ENCODE measurements at places on chromosomes 1 and 21. TPM values are rescaled to one million over a fixed set of nuclear protein-coding genes. Genes with fewer than 3 reads are reported as not detected.

Gene SETDB1
- total RNA-seq: 15.2 TPM

Gene PRRX1
- total RNA-seq: 10.7 TPM

Gene PALMD
- total RNA-seq: 2.6 TPM

Gene RIIAD1
- total RNA-seq: not detected

Gene GSTM5
- total RNA-seq: 3.6 TPM

Gene APOBEC4
- not detected for total RNA-seq

Gene CYP4X1
- total RNA-seq: 1.7 TPM

Gene RABGGTB
- total RNA-seq: 47.8 TPM

Gene ZNF697
- 3.0 TPM for total RNA-seq

Gene ITGB2
- 21.5 TPM for total RNA-seq

DNA sequence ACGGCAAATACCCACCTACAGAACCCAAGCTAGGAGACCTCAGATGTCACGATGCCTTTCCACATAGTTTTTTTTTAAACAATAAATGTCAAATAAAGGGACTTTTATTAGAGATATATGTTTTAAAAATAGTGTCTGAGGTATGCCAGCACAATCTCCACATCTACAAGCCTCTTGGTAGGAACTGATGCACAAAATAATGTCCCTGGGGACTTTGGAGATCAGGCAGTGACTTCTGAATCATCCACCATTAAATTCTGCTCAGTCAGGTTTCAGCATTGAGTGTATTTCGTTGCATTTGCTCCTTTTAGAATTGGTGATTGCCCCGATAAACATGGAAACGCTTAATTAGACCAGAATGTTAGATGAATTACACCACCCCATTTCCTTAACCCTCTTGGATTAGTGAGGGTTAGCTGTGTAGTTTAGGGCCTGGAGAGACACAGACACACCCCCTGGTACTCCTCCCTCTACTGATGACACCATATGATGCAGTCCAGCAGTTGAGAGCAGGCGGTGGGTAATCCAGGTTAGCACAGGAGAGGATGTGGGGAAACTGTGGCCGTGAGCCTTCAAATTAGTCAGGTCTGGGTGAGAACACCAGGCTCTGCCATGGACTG is 33.6 kb downstream of the LGR6 start:
- no peak overlapping the region for H3K4me3 ChIP-seq
- H3K27me3 ChIP-seq: no peaks in the 10 kb centered on the region
- no peak overlapping the region for H3K27ac ChIP-seq
- no peaks in the 10 kb centered on the region for H3K36me3 ChIP-seq
- H3K4me1 ChIP-seq: no peaks in the 10 kb centered on the region

- H3K27me3 ChIP-seq: no peaks in the 10 kb centered on the region
- DNase-seq: no peak
- H3K27ac ChIP-seq: no peak overlapping the region
- H3K4me1 ChIP-seq: no peaks in the 10 kb centered on the region
- no peaks in the 10 kb centered on the region for H3K36me3 ChIP-seq
Observed at GRCh38 chr21:44764319-44765230, 37.0 kb downstream of the UBE2G2 start.

DNA sequence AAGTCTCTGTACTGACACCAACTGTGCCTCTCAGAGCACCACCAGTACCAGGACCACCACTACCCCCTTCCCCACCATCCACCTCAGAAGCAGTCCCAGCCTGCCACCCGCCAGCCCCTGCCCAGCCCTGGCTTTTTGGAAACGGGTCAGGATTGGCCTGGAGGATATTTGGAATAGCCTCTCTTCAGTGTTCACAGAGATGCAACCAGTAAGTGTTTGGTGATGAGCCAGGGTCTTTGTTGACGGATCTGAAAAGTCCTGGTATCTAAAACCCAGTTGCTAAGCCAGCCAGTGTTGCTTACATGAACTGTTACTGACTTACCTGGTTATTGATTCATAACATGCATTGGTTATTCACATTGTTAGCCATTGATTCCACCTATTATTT is 1.1 kb downstream of the C1orf56 start:
- DNase-seq: no peak
- peaks cover 4% of the 10 kb centered on the region for H3K4me1 ChIP-seq
- peak overlapping the region; percentile 66 for H3K4me3 ChIP-seq
- H3K36me3 ChIP-seq: peaks cover 12% of the 10 kb centered on the region

- H3K4me1 ChIP-seq: no peaks in the 10 kb centered on the region
- no peak overlapping the region for H3K4me3 ChIP-seq
- no peak overlapping the region for H3K27ac ChIP-seq
- DNase-seq: no peak
Observed at GRCh38 chr1:218848009-218848408, 325.7 kb upstream of the LYPLAL1 start.

DNA sequence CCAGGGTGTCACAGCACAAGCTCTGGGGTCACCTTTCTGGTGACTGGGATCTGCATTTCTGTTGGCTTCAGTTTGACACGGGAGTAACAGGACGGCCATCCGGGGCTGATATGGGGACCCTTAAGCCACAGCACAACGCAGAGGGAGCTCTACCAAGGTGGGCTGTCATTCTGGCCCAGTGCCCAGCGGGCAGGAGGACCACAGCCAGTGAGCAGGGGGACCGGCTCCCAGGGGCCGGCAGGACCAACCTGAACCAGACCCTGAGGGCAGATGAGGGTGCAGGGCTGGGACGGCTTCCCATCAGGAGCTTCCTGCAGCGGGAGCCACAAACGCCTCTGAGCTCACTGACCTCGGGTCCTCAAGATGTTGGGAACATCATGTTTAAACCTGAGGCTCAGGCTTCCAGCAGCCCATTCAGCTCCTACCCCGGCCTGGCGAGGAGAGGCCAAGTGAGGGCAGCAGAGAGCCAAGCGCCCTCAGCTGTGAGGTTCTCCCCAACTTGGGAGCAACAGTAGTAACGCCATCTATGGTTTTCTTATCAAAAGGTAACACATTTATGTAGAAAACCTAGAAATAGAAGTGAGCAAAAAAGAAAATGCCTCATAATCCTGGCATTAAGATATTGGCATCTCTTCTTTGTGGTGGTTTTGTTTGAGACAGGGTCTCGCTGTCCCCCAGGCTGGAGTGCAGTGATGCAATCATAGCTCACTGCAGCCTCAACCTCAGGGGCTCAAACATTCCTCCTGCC is 26.8 kb downstream of the TMEM201 start:
- no peaks in the 10 kb centered on the region for H3K36me3 ChIP-seq
- peak; percentile 48 for DNase-seq
- H3K4me3 ChIP-seq: no peak overlapping the region
- H3K27me3 ChIP-seq: no peaks in the 10 kb centered on the region

- H3K27ac ChIP-seq: no peak overlapping the region
- no peak overlapping the region for H3K4me3 ChIP-seq
- DNase-seq: no peak
- H3K36me3 ChIP-seq: no peaks in the 10 kb centered on the region
Observed at GRCh38 chr1:176811511-176812288, 348.7 kb downstream of the PAPPA2 start.

- DNase-seq: no peak
- H3K36me3 ChIP-seq: no peaks in the 10 kb centered on the region
- H3K4me3 ChIP-seq: no peak overlapping the region
- no peaks in the 10 kb centered on the region for H3K27me3 ChIP-seq
- peaks cover 12% of the 10 kb centered on the region for H3K4me1 ChIP-seq
- H3K27ac ChIP-seq: no peak overlapping the region
Observed at GRCh38 chr1:69271587-69272125, 296.1 kb upstream of the LRRC7 start.

DNA sequence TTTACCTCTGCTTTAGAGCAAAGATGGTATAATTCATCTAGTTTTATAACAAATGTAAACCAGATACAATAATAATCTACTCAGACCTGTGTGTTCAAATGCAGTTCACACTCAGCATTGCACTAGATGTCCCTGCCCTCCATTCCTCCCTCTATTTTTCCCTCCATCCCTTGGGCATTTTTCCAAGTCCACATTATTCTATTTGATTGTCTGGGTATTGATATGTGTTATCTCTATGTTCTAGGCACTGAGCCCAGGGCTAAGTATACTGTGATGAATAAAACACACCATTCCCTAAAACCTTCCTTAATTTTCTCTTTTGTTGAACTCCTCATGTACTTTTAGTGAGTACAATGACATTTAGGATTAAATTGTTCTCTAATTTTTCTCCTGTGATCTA is 66.2 kb upstream of the HMCN1 start:
- H3K27ac ChIP-seq: no peak overlapping the region
- no peak overlapping the region for H3K4me3 ChIP-seq
- H3K27me3 ChIP-seq: no peaks in the 10 kb centered on the region
- DNase-seq: no peak

DNA sequence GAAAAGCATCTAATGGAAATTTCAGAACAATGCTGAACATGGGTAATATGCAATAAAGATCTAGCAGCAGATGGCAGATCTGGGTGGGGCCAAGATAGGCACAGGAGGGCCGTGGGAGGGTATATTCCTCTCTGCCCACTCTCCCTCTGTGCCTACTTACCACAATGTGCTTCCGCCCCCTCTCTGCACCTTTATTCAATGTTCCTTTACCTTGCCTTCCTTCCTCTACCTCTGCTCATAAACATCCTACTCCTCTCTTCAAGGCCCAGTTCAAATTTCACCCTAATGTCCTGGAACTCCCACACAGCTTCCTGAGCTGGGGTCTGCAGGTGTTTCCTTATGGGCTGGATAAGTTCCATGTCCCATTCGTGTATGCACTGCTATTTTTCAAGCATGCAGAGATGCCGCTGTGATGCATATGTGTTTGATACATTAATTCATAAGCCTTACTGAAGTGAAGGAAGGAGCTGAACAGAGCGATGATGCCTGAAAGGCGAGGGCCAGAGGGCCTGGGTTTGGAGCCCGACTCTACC is 65.6 kb upstream of the EDEM3 start:
- peaks cover 4% of the 10 kb centered on the region for H3K36me3 ChIP-seq
- H3K27me3 ChIP-seq: no peaks in the 10 kb centered on the region
- H3K27ac ChIP-seq: no peak overlapping the region
- no peak overlapping the region for H3K4me3 ChIP-seq
